Neuronal stem cell (in vitro differentiated cells): ENCODE measurements at places on chromosomes 16 and 17.

GRCh38 chr16:73125850-73126524, 78.1 kb upstream of the ZFHX3 start:
- no peak for DNase-seq
- no peak overlapping the region for H3K4me3 ChIP-seq
- no peaks in the 10 kb centered on the region for H3K27me3 ChIP-seq
- H3K36me3 ChIP-seq, result no peaks in the 10 kb centered on the region

- peak; percentile 46 for DNase-seq
- H3K4me1 ChIP-seq, result no peaks in the 10 kb centered on the region
- no peaks in the 10 kb centered on the region for H3K27me3 ChIP-seq
- H3K36me3 ChIP-seq, result no peaks in the 10 kb centered on the region
- no peak overlapping the region for H3K4me3 ChIP-seq
Observed at GRCh38 chr16:75471723-75472633, 7.5 kb upstream of the TMEM170A start.

DNA sequence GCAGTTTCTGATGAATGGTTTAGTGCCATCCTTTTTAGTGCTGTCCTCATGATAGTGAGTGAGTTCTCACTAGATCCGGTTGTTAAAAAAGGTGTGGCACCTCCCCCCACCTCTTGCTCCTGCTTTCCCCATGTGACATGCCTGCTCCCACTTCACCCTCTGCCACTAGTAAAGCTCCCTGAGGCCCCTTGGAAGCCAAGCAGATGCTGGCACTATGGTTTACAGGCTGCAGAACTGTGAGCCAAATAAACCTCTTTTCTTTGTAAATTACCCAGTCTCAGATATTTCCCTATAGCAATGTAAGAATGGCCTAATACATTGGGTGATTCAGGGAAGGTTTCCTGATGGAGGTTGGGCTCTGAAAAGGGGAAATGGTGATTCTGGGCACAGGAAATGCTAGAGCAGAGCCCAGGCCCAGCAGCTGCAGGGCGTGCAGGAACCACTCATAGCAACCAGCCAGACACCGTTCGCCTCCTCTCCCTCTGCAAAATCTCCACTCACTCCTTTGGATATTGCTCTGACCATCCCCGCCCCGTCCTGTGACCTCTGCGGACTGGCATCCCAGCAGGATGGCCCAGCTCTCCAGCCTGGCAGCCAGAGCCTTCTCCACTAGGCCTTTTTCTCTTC, 2.6 kb upstream of the ADORA2B start:
- no peak for DNase-seq
- no peak overlapping the region for H3K27ac ChIP-seq
- no peaks in the 10 kb centered on the region for H3K36me3 ChIP-seq
- H3K4me1 ChIP-seq, result no peaks in the 10 kb centered on the region
- H3K27me3 ChIP-seq, result peaks cover 4% of the 10 kb centered on the region

DNA sequence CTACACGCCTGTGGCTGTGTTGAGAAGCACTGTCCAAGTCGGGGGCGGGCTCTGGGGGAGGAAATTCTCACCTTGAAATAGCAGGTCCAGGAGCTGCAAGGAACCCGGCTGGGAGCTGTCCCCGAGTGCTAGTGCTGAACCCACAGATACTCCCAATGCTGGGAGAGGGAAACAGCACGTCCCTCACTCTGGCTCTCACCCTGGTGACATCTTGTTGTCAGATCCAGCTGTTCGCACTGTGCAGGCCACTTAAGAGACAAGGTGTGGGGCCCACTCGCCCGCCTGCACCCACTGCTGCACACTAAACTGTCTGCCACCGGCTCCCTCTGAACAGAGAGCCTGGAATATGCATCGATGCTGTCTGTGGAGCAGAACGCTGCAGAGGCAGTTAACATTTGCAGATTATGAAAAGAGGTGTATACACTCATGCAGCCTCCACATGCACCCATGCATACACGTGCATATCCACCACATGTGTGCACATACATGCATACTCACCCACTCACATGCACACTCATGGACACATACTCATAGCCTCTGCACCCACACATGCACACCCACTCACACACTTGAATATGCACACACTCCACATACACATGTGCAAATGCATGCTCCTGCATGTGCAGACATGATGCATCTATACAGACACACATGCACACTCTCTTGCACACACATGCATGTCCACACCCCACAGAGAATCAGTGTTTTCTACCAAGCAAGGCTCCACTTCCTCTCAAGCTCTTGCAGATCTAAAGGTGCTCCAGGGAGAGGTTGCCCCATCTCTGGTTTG, 42.0 kb downstream of the MGAT5B start:
- H3K4me1 ChIP-seq, result peaks cover 3% of the 10 kb centered on the region
- H3K27me3 ChIP-seq, result no peaks in the 10 kb centered on the region
- H3K4me3 ChIP-seq, result peak overlapping the region; percentile 0
- H3K27ac ChIP-seq, result no peak overlapping the region
- peak; percentile 74 for DNase-seq

DNA sequence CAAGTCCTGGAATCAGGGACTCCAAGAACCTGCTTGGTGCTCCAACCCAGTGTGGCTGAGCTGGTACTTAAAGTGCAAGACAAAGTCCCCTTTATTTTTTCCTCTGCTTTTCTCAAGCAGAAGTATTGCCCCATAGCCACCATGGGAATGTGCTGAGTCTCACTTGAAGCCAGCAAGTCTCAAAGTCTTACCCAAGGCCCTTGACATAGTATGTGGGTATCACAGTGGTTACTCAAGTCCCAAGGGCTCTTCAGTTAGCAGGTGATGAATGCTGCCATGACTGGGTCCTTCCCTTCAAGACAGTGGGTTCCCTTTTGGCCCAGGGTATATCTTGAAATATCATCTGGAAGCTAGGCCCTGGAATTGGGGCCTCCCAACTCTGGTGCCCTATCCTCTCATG, 30.5 kb upstream of the GINS3 start:
- no peak overlapping the region for H3K27ac ChIP-seq
- no peaks in the 10 kb centered on the region for H3K27me3 ChIP-seq
- H3K4me3 ChIP-seq, result no peak overlapping the region
- no peaks in the 10 kb centered on the region for H3K4me1 ChIP-seq
- DNase-seq, result no peak

DNA sequence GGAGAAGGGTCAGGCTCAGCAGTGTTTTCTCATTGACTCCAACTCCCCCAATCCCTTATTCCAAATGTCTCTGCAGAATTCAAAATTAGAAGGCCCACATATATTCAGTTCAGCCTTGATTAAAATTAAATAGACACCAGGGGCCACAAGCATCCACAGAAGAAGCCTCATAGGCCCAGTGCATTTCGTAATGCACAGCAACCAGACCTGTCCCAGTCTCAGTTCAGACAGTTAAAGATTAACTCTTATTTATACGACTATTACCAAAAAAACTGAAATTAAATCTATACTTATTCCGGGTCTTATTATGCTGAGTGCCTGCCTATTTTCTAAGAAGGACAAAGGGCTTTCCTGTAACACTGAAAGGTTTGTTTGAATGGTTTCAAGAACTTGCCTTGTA, 41.8 kb upstream of the GSG1L start:
- no peak overlapping the region for H3K4me3 ChIP-seq
- H3K27me3 ChIP-seq, result no peaks in the 10 kb centered on the region

GRCh38 chr17:74842599-74843351, 16.9 kb downstream of the GRIN2C start:
- H3K27me3 ChIP-seq, result peaks cover 35% of the 10 kb centered on the region
- H3K4me3 ChIP-seq, result peak overlapping the region; percentile 31
- peaks cover 14% of the 10 kb centered on the region for H3K4me1 ChIP-seq
- peak; percentile 48 for DNase-seq

DNA sequence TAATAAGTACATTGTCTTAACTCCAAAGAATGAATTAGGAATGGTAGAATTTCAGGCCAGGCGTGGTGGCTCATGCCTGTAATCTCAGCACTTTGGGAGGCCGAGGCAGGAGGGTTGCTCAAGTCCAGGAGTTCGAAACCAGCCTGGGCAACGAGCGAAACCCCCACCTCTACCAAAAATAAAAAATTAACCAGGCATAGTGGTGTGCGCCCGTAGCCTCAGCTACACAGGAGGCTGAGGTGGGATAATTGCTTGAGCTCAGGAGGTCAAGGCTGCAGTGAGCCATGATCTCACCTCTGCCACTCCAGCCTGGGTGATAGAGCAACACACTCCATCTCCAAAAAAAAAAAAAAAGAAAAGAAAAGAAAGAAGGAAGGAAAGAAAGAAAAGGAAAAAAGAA, 18.5 kb upstream of the BBS2 start:
- no peaks in the 10 kb centered on the region for H3K36me3 ChIP-seq
- no peak overlapping the region for H3K4me3 ChIP-seq
- no peaks in the 10 kb centered on the region for H3K4me1 ChIP-seq
- no peak for DNase-seq
- H3K27ac ChIP-seq, result no peak overlapping the region
- H3K27me3 ChIP-seq, result no peaks in the 10 kb centered on the region

DNA sequence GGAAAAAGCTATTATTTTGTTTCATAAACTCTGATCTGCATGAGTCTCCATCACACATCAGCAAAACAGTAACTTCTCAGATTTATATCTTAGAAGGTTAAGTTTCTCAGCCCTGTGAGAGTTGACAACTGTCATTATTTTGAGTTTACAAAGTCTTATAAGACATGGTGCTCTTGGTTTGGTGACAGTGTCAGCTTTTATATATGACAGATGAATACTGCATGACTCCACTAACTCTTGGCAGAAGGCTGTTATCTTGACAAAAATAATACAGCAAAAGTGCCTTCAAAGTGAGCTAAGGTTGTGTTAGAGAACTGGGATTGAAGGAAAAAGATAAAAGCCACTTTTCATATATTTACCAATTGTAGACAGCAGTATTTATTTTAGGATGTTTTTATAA, 528.4 kb upstream of the SOX9 start:
- no peaks in the 10 kb centered on the region for H3K36me3 ChIP-seq
- no peaks in the 10 kb centered on the region for H3K4me1 ChIP-seq
- no peak for DNase-seq

- H3K27me3 ChIP-seq, result no peaks in the 10 kb centered on the region
- H3K36me3 ChIP-seq, result no peaks in the 10 kb centered on the region
- H3K4me1 ChIP-seq, result no peaks in the 10 kb centered on the region
- DNase-seq, result no peak
- no peak overlapping the region for H3K27ac ChIP-seq
- no peak overlapping the region for H3K4me3 ChIP-seq
Observed at GRCh38 chr17:72158895-72159885, 38.4 kb downstream of the SOX9 start.

DNA sequence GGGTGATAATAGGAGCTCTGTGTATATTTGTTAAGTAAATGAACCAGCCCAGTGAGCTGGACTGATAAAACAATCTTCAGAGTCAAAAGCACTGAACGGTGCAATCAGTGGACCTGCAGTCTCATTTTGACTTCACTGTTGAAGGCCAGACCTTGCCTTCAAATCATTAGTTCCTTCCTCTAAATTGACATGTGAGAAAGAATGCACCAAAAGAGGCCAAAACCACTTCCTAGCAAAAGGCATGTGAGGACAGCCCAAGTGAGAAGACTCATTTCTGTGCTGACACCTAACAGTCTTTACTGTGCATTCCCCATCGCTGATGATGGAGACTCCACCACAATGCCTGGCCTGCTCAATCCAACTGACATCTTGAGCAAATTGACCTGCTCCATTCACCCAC, 10.6 kb downstream of the GTF3C1 start:
- H3K4me3 ChIP-seq, result no peak overlapping the region
- no peaks in the 10 kb centered on the region for H3K27me3 ChIP-seq

GRCh38 chr16:89191033-89191900, 9.1 kb downstream of the SLC22A31 start:
- peaks cover 2% of the 10 kb centered on the region for H3K4me1 ChIP-seq
- peaks cover 29% of the 10 kb centered on the region for H3K27me3 ChIP-seq
- peak overlapping the region; percentile 71 for H3K4me3 ChIP-seq
- H3K36me3 ChIP-seq, result no peaks in the 10 kb centered on the region
- no peak overlapping the region for H3K27ac ChIP-seq
- DNase-seq, result no peak

DNA sequence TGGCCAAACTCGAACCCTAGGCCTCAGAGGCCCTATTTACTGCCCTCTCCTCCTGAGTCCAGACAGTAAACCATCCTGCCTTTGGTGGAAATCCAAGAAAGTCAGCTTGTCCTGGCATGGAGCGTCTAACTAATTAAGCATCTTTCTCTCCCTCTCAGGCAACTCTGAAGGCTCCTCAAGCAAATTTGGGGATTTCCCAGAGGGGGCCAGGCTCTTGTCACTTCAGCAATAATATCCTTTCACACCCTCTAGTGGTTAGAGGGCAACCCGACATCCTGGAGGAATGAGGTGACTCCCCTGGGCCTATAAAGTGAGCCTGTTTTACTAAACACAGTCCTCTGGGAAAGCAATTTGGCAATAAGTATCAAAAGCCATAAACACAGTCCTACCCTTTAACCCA, 60.4 kb downstream of the NOG start:
- peak; percentile 23 for DNase-seq
- no peaks in the 10 kb centered on the region for H3K36me3 ChIP-seq
- H3K27ac ChIP-seq, result no peak overlapping the region

DNA sequence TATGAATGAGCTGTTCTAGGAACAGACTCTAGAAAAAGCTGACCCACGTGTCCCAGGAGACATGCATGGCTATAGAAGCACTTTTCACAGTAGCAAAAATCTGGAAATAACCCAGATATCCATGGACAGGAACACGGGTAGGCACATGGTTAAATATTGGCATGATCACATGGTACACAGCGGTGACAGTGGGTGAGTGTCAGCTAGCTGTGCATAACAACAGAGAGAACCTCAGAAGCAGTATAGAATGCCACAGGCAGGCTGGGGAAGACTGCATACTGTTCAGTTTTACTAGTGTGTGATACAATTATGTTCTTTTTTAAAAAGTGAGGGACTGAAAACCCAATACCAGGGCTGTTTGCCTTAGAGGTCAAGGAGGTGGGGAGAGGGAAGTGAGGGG, 31.4 kb downstream of the EPN2 start:
- no peaks in the 10 kb centered on the region for H3K27me3 ChIP-seq
- peaks cover 2% of the 10 kb centered on the region for H3K4me1 ChIP-seq
- no peaks in the 10 kb centered on the region for H3K36me3 ChIP-seq
- DNase-seq, result no peak

- DNase-seq, result no peak
- no peaks in the 10 kb centered on the region for H3K27me3 ChIP-seq
- H3K27ac ChIP-seq, result no peak overlapping the region
- H3K36me3 ChIP-seq, result no peaks in the 10 kb centered on the region
Observed at GRCh38 chr17:45003877-45004276, 35.8 kb upstream of the C1QL1 start.

- peaks cover 7% of the 10 kb centered on the region for H3K4me1 ChIP-seq
- no peak overlapping the region for H3K4me3 ChIP-seq
- no peaks in the 10 kb centered on the region for H3K27me3 ChIP-seq
- H3K36me3 ChIP-seq, result no peaks in the 10 kb centered on the region
- no peak for DNase-seq
Observed at GRCh38 chr17:36214918-36215317, 4.1 kb downstream of the CCL4L2 start.

DNA sequence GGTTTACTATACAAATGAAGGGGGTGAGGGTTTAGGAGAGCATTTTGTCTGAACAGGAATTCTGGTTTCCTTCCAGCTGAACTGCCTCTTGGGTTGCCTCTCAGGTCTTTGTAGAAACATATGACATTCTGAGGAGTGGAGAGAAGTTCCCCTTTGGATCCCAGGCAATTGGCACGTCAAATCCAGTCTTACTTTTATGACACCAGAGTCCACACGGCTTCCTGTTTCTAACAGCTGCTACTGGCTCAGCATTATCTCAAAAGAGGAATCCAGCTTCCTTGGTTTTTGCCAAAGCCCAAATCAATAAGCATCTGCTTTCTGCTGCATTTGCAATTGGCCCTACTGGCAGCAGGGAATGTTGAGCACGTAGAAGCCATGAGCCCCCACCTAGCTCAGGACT, 97.6 kb upstream of the FAM20A start:
- no peaks in the 10 kb centered on the region for H3K36me3 ChIP-seq
- H3K4me1 ChIP-seq, result peaks cover 1% of the 10 kb centered on the region
- DNase-seq, result no peak
- H3K27ac ChIP-seq, result no peak overlapping the region
- H3K27me3 ChIP-seq, result no peaks in the 10 kb centered on the region
